Activated gamma-delta T cell treated with anti-CD3 and anti-CD28 coated beads, Interleukin-2, amount 50 U/mL, for 16 hours (primary cell): ENCODE measurements at places on chromosomes 3 and 15.

GRCh38 chr3:46466871-46467403 is 2.2 kb upstream of the LTF start:
- no peak for DNase-seq

DNA sequence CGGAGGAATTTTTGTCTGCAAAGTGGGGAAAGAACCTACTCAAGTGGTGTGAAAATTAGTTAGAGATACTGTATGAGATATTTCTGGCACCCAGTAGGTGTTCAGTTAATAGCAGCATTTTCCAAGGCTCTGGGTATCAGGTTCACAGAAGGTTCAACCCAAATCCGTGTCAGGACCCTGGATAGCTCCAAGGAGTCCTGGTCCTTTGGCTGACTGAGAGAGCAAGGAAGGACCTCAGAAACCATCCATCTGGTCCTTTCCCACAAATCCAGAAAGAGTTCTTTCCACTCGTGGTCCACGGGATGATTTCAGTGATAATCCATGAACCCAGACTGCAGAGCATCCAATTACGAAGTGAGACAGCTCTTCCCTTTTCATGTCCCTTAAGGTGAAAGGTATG is 51.4 kb downstream of the SLC6A11 start:
- no peak for DNase-seq

- DNase-seq: no peak
These were observed 59.6 kb upstream of the MRPS22 start for GRCh38 chr3:139284221-139284620.

DNA sequence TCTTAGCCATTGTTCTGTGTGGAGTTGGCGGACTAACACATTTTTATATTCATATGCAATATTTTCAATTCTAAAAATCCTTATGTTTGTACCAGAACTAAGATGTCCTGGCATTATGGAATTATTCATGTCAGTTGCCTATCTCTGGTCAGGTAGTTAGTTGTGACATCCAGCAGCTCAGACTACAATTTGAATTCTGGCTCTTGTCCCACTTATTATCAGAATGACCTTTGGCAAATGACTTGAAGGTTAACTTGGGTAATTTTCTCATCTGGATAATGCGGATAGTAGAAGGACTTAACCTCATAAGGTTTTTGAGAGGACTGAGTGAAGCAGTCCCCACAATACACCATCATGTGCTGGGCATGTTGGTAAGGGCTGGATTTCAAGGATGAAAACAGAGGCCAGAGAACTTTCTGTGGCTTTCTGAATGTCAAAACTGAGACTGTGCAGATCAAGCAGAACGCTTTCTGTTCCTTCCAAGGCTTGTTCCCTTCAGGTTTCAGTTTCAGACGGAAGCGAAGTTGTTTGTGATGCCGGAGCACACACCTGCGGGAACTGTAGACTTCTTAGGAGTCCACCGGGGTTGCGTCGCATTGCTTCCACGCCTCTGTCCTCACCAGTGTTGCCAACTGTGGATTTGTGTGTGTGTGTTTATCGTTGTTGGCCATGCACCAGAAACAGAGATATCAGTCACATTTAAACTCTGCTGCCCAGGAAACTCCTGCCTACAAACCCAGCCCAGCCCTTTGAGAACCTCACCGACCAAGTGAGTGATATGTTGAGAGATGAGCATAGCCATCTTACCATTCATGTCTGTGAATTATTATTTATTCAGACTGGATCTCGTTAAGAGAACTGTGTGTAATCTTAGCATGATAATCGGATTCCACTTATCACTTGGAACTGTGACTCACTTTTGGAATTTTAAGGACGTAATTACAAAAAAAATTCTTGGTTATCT is 76.0 kb downstream of the PTPRG start:
- DNase-seq: no peak
